ENCODE measurements at places on chromosomes 2 and 18.

DNA sequence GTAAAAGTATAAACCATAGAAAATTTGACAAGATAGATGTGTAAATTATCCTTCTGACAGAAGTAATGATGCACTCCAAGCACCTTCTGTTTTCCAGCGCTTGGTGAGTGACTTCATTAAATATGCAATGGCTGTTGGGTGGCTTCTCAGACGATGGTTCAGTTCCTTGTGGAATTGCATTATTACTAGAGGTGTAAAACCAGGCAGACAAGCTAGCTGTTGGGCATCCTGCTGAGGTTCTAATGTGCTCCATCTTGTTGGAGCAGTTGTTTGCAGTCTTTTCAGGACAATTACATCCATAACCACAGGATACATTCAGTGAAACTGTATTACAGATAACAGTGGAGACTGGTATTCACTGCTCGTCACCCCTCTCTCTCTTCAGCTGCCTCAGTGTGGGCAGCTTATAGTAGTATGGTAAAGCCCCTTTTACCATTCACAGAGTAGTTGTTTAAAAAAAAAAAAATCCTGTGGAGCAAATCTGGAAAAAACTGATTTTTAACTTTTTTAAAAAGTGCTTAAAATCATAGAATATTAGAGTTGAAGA lies 143.5 kb downstream of the AGPS start:
- DNase-seq = no peak

- DNase-seq = no peak
Observed at GRCh38 chr2:187710791-187711521, 156.7 kb upstream of the TFPI start.

- DNase-seq = no peak
Observed at GRCh38 chr2:227829337-227829736, 15.7 kb downstream of the CCL20 start.

- DNase-seq = no peak
Observed at GRCh38 chr2:147467441-147467840, 377.4 kb upstream of the ACVR2A start.

DNA sequence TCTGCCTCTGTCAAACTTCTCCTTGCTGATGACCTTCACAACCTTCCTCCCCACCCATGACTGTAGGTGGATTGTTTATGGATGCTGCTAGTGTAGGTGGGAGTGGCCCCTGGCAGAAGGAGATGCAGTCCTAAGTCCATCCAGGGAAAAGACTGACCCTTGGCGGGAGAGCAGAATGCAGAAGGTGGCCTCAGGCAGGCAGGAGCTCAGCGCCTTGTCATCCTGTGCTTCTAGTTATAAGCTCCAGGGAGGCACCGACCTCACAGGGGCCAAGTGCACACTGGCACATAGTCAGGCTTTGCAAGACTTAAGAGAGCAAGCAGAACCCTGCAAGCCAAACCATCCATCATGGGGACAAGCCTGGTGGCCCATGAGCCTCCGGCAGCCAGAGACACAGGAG lies 74.4 kb downstream of the CAPN13 start:
- no peak for DNase-seq

DNA sequence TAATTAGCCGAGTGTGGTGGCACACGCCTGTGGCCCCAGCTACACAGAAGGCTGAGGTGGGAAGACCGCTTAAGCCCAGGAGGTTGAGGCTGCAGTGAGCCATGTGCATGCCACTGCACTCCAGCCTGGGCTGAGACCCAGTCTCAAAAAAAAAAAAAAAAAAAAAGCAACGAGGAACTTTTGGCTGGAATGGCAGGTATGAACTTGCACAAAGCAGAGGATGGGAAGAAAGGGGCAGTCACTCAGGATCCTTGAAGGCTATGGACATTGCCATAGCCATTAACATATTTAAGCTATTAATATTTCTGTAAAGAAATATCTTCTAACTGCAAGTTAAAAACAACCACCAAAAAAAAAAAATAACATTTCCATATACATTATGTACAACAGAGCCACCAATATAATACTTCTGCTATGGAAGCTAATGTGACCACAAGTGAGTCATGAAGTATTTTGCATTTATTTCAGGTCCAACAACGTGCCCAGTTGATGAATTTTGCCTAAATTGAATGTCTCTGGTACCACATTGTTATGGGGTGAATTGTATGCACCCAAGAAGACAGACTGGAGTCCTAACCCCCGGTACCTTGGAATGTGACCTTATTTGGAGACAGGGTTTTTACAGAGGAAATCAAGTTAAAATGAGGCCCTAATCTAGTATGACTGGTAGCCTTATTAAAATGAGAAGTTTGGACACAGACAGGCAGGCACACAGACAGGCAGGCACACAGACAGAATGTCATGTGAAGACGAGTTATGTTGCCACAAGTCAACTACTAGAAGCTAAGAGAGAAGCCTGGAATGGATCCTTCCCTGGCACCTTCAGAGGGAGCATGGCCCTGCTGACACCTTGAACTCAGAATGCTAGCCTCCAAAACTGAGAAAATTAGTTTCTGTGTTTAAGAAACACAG lies 102.8 kb downstream of the RBMS1 start:
- no peak for DNase-seq

- DNase-seq = no peak
Observed at GRCh38 chr2:134436706-134437105, 182.8 kb downstream of the MGAT5 start.

DNA sequence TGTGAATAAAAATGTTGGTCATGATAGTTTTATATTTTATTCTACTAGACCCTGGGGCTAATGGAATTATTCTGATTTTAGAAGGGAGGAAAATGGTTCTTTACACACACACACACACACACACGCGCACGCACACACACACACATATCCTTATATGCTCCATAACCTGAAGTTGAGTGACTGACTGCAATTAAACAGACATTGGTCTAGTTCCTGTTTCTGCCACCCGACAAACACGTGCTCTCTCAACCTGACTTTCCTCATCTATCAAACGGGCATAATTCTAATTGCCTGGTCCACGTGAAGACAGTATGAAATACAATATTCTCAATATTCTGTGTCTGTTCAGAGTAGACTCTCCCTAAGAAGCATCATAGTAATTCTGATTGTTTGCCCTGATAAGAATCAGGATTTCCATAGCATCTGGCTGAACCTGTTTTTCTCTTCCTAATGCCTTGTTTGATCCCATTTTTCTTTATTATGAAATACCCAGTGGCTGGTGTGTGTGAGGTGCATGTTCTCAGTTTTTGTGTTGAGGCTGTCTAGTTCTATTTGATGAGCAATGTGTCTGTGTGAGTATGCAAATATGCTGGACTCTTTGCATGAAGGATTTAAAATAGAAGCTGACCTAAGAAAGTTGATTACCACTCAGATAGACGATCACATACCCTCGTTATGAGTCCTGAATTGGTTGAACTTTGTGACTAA lies 51.0 kb downstream of the SETBP1 start:
- no peak for DNase-seq

DNA sequence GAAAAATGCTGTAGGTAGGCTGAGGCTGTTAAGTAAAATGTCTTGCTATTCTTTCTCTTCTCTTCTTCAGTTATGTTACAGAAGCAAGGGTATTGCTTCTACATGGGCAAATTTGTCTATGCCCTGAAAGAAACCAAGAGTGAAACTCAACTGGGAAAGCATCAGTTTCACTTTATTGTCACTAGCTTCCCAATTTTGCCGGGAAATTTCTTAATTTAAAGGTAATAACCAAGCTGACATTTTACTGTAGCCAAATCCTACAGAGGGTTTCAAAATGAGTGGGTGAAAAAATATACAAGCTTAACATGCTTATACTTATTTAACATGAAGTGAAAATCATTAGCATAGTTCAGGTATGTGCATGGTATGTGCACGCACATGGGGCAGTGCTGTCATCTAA lies 3.2 kb downstream of the TANK start:
- no peak for DNase-seq

DNA sequence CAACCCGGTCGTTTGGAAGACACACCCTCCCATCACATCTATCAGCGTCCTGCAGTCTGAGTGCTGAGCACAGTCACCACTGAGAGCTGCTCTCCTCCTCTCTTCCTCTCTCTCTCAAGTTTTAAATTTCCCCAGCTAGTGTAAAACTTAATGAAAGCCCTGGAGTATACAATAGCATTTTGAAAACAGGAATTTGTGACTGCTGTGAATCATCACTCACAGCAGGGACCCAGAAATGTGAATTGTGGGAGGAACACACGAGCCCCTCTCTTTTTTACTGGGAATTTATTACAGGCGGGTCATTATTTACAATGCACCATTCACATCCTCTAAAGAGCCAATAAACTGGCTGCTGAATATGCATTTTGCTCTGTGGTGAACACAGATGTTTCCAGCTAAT lies 185.0 kb upstream of the SMIM21 start:
- peak; percentile 10 for DNase-seq

- no peak for DNase-seq
Observed at GRCh38 chr18:61770279-61770678, 122.5 kb downstream of the RNF152 start.

DNA sequence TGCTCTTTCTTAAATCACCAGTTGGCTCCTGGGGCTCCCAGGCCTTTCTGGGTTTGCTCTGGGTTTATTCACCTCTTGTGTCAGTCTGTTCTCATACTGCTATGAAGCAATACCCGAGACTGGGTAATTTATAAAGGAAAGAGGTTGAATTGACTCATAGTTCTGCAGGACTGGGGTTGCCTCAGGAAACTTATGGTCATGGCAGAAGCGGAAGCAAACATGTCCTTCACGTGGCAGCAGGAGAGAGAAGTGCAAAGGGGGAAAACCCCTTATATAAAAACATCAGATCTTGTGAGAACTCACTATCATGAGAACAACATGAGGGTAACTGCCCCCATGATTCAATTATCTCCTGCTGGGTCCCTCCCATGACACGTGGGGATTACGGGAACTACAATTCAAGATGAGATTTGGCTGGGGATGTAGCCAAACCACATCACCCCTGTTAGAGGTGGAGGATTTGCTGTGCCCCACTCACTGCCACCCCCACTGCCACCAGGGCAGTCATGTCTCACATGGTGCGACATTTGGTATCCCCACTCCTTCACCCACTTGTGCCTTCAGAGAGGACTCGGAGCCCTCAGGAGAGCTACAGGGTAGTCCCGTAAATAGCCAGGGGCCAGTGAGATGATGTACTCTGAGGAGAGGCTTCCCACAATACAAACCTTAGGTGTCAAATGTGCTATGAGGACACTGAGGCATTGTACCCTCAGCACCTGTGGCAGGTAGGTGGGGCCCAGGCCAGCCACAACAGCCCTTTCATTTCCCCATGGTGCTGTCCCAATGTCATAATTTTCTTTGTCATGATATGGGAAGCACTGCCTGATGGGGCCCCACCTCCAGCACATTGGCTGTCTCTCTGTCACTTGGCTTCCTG lies 35.7 kb downstream of the CDC42EP3 start:
- no peak for DNase-seq

- DNase-seq = no peak
Observed at GRCh38 chr2:46711156-46711555, 204.4 kb downstream of the MCFD2 start.

DNA sequence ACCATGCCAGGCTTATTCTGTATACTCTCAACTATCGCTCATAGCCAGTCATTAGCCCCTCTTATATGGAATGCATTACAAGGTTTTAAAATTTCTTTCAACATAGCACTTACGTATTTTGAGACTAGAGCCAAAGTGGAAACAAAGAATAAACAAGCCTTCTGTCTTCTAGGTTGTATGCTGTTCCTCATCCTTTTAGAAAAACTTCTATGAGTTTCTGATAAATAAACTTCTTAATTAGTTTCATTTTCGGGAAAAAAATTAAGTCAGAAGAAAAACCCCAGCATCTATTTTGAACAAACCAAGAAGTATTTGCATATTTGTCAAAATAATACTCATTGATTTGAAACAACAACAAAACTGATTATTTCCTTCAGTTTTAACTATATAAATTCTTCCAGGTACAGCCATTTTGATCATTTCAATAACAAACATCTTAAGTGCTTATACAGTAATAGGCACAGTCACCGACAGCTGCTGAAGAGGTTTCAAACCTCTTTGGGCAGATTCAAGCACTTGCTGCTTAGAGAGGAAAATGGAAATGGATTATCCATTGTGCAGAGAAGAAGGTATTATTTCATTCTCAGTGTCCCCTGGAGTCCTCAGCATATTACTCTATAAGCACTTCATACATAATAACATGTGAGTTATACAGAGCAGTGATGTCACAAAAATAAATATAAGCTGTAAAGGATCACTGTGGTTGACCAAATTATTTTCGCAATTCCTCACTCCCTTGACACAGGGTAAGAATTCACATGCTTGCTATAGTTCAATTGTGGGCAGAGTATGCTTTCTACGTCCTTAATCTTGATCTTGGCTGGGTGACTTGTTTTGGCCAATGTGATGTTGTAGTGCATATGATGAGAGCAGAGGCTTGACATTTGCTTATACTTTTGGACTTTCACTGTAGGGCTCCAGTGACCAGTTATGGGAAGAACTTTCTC lies 833.8 kb downstream of the TRIB2 start:
- DNase-seq = no peak

GRCh38 chr18:23599809-23600208 lies 13.5 kb upstream of the NPC1 start:
- DNase-seq = no peak

- no peak for DNase-seq
Observed at GRCh38 chr18:43661570-43661969, 384.3 kb upstream of the SYT4 start.

DNA sequence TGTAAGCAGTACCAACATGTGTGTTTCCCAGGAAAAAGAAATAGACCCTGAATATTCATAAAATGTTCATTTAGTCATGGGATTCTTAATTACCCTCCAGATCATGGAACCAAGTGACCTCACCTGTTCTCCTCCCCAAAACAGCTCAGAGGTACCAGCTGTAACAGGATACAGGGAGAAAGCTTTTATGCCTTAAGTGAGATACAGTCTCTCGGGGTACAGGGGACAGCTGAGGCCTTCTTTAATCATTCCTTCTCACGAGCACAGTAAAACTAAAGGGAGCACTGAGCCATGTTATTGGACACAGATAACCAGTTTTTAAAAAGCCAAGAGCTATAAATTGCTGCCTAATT lies 16.6 kb downstream of the EPHA4 start:
- no peak for DNase-seq

- DNase-seq = no peak
Observed at GRCh38 chr18:13443552-13443951, 225.0 kb downstream of the LDLRAD4 start.

DNA sequence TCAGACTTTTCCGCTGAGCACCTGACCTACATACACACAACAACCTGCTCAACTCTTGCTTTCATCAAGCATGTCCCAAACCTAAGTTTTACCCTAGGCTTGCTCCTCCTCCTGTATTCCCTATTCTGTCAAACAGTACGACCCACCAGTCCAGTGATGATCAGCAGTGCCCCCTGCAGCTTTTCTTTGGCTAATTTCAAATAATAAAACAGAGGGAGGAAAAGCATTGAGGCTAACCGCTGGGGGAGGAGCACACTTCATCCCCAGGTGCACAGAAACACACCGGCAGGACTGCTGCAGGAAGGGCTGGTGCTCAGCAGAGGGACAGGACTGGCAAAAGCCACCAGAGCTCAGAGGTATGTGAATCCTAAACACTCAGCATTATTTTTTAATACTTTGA lies 21.2 kb downstream of the E2F6 start:
- no peak for DNase-seq

- no peak for DNase-seq
Observed at GRCh38 chr2:240730501-240731177, 39.0 kb downstream of the AQP12A start.

GRCh38 chr2:25587361-25587760 lies 86.0 kb downstream of the DTNB start:
- no peak for DNase-seq

- no peak for DNase-seq
Observed at GRCh38 chr2:148184976-148185375, 164.1 kb downstream of the MBD5 start.

Data from right kidney (tissue), 9 donors.